Colonic mucosa (tissue), 4 donors: ENCODE measurements at places on chromosomes 2 and 18.

DNA sequence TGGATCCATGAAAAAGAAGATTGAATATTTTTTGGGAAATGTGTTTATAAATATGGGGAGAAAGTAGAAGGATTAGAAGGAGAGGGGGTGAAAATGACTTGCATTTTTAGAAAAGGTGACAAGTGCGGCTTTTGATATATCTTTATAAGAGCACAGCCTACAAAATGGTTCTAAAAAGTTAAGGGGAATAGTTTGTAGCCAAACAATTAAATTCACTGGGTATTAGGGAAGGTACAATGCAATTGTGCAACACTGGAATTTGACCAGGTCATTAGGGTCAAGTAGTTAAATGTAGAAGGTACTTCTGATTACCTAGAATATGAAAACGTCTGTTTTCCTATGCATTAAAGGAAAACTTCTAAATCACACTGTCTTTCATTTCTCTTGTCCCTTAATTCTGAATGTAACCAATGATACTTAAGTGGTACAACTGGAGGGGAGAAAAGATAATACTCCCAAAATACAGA lies 44.5 kb upstream of the SERTAD2 start:
- DNase-seq, result no peak

- DNase-seq, result no peak
Measured at GRCh38 chr2:153870308-153870707, 1.4 kb upstream of the GALNT13 start.

DNA sequence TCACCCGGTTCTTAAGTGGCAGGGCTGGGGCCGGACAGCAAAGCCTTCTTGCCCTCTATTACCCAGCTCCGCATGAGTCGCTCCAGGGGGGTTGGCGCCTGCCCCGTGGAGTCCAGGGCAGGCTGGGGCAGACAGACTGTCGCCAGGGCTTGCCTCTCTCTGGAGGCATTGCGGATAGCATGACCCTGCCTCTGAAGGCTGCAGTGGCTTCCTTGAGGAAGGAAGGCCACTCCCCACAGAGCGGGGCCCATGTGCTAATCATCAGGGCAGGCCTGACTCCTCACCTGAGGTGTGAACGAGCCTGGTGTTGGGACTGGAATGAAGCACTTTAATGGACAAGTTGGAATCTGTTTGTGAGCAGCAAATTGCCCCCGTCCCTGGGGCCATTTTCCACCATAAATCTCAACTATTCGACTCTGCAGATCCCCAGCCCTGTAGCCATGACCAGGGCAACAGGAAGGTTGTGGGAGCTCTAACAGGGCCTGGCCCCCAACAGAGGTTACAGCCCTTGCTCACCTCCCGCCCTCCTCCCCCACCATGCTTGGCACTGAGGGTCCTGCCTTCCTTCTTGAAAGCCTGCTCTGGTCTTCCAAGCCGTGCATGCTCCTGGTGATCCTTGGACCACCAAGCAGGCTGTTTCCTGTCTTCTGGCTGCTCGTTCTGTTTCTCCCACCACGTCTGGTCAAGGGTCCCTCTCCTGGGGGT lies 144.9 kb upstream of the HAAO start:
- DNase-seq, result no peak

DNA sequence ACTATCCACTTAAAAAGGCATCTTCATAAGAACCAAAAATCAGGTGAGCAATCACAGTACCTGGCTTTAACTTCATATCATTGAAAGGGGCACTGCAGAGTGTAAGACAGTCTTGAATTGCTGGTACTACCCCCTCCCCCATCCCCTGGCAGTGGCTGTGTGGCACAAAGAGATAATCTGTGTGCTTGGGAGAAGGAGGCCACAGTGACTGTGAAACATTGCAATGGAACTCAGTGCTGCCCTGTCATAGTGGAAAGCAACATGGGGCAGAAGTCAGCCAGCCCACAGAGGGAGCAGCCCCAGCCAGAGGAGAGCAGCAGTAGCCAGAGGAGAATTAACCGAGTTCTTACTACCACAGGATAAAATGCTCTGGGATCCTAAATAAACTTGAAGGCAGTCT lies 45.3 kb upstream of the UGP2 start:
- no peak for DNase-seq

DNA sequence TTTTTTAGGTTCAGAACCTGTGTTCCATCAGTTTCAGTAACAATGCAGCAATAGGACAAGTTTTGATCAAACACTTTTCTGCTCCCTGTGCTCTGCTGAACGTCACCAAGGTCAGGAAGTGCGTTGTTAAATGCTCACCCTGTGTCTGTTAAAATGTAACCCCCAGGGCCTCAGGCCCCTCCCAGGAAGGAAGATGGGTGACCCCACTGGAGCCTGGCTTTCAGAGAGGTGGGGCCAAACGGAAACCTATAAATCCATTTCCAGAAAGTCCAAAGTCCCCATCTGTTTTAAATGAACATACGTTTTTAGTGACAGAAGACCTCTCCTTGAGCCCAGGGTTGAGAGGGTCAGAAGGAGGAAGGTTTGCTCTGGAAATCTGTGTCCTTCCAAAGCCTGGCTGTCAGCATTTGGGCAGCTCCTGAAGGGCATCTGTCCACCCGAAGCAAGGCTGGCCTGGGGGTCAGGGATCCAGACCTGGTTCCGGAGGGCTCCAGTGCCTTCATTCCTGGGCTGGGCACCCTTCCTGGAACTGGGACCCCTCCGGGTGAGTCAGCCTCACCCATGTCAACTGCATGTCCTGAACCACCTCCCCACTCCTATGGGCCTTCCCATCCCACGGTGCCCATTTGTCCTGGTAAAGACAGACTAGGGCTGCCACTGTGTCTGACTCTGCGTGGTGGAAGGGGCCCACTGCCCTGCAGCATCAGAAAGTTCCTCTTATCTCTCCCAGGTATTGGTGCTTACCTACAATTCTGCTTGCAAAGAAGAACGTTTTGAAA lies 117.4 kb upstream of the COPS8 start:
- DNase-seq, result peak; percentile 70

DNA sequence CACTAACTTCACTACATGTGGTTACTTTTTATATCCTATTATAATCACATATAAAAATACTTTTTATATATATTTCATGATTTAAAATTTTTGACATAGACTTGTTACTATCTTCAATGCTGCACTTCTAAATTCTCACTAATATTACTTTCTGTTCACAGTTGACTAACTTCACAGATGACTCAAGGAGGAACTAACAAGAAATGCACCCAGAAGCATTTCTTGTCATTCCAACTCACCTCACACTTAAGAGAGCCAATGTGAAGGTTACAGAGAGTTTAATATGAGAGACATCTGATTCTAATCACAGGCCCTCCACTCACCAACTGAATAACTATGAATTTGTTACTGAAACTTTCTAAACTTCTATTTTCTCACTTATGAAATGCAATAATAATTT lies 399.8 kb upstream of the SLC8A1 start:
- DNase-seq, result no peak

- peak; percentile 53 for DNase-seq
Measured at GRCh38 chr2:207164006-207164831, 1.5 kb downstream of the KLF7 start.

DNA sequence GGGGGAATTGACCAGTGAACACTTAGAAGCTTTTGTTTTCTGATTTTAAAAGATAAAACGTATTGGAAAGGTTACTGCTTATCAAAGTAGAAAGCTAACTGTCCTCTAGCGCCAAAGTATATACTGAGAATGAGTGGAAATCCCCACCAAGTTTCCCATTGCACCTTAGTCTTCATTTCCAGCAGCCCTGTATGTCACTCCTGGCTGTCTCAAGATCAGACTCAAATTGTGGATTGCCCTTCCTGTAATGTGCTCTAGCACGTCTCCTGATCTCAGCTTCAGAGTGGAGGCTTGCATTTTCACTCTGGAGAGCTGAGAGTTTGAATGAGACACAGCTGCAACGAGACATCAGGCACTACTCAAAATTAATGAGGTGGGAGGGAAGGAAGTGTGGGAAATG lies 26.6 kb downstream of the MFF start:
- DNase-seq, result no peak

- no peak for DNase-seq
Measured at GRCh38 chr2:64478502-64479230, 24.7 kb downstream of the LGALSL start.

GRCh38 chr18:68147728-68148127 lies 567.2 kb downstream of the TMX3 start:
- DNase-seq, result no peak

- DNase-seq, result no peak
Measured at GRCh38 chr18:68693091-68693815, 21.7 kb downstream of the TMX3 start.

DNA sequence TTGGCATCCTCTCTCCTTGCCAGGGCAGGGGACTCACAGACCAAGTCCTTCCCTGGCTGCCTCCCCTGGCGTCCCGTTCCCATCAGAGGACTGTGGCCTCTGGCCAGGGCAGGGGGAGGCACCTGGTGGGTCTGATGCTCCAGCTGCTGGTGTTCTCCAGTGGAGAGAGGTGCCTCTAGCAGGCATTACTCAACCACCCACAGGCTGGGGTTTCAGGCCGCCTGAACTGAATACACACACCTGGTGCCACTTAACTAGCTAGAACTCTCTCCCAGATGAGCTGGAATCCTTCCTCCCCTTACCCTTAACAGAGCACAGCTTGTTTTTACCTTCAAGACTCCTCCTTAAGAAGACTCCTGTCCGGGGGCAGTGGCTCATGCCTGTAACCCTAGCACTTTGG lies 37.7 kb upstream of the CNGA3 start:
- DNase-seq, result no peak

GRCh38 chr2:10042301-10043161 lies 819 bp upstream of the KLF11 start:
- peak; percentile 80 for DNase-seq

DNA sequence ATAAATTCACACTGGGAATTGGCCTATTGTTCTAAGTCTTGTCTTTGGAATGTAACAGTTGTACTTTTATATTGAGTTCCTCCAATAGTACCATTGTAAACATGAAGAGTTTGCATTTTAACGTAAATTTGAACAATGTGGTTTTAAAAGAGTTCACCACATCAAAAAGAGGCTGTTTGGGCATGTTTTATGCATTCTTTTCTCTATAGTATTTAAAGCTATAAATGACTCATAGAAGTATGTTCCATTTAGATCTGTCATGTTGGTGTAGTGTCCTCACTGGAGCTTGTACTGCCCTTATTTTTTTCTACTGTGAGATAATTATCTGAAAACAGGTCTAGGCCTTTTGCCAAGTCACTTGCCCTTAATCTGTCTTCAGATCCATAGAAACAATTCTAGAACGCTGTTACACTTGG lies 141.9 kb downstream of the RHBDD1 start:
- no peak for DNase-seq

DNA sequence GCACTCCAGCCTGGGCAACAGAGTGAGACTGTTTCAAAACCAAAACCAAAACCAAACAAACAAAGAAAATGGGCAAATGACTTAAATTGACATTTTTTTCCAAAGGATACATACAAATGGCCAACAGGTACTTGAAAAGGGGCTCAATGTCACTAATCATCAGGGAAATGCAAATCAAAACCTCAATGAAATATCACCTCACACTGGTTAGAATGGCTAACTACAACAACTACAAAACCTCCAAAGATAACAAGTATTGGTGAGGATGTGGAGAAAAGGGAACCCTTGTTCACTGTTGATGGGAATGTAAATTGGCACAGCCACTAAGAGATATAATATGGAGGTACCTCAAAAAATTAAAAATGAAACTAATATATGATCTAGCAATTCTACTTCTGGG lies 213.2 kb upstream of the HS6ST1 start:
- no peak for DNase-seq

DNA sequence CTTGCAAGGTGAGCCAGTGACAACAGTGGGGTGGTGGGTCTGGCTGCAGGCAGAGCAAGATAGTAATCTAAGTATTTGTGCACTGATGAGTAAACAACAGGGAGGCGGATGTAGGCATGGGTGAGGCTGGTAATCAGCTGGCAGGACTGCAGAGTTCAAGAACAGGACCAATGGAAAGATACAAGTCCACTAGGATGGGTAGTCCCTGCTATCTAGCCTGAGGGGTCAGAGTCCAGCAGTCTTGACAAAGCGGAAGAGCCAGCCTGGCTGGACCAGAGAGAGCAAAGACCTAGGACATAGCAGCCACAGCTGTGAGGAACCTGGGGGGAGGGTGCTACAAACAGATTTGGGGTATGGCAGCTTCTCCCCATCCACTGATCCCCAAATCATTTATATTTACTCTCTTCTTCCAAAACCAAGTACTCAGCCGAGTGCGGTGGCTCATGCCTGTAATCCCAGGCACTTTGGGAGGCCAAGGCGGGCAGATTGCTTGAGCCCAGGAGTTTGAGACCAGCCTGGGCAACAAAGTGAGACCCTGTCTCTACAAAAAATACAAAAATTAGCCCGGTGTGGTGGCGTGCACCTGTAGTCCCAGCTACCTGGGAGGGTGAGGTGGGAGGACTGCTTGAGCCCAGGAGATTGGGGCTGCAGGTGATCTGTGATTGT lies 25.9 kb downstream of the VIL1 start:
- peak; percentile 80 for DNase-seq

DNA sequence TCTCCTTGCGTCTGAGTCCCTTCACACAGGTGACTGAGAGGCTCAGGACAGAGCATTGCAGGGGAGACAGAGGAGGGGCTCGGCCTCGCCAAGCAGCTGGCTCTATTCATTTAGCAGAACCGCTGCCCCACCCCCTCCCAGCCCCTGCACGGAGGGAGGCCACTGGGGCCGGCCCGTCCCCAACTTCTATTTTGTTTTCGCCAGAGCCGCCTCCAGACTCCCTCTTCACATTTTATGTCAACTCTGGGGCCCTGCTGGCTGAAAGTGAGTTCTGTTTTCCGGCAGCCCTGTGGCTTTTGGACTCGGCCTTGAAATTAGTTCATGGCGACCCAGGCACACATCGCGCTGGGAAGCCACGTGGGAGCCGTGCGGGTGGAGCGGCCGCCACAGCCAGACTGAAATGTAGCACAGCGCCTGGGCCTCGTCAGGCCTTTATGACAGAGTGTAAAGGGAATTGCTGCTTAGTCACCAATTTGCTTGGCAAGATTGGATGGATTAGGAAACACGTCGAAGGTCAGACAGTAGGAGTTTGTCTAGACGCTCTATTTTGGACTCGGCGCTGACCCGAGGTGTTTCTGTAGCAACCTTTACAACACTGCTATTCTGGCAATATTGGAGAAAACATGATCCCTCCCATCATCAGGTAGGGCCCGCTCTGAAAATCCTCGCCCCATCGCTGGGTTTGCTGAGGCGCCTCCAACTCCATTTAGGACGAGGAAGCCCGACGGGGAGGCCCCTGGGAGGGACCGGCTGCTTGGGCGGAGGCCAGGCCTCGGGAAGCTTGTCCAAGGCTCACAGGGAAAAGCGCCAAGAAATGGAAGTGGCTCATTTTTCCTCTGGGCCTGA lies 90.7 kb upstream of the CTDP1 start:
- peak; percentile 58 for DNase-seq

- peak; percentile 6 for DNase-seq
Measured at GRCh38 chr18:9994026-9994570, 80.3 kb downstream of the VAPA start.
